DMS79 treated with DMSO at 0.1 percent for 48 hours (cell line): ENCODE measurements at places on chromosomes 1 and 21.

GRCh38 chr1:109484519-109484975, 842 bp downstream of the ATXN7L2 start:
- DNase-seq, result no peak

DNA sequence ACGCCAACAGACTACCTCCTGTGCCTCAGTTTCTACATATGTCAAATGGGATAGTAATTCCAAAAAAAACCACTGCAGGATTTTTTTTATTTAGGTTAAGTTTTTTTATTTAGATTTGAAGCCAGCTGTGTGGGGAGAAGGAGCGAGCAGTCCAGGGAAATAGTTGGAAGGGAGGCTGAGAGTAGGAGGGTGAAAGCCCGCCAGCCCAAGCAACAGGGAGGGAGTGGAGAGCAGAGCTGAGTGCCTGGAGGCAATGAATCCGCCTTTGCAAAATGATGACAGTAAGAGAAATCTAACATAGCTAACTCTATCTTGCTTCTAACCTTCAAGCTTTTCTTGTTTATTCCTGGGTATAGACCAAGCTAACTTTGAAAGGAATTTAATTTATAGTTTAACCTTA, 15.6 kb upstream of the C1orf198 start:
- no peak for DNase-seq

- no peak for DNase-seq
These were observed 66.2 kb downstream of the RGL1 start for GRCh38 chr1:183871142-183871541.

- DNase-seq, result no peak
These were observed 7.7 kb upstream of the TTLL10 start for GRCh38 chr1:1165900-1166421.

- DNase-seq, result no peak
These were observed 118.4 kb downstream of the HIVEP3 start for GRCh38 chr1:41800311-41800829.

GRCh38 chr21:42107177-42107880, 36.2 kb downstream of the UMODL1 start:
- DNase-seq, result no peak

- DNase-seq, result peak; percentile 89
These were observed 147.7 kb downstream of the DMRTA2 start for GRCh38 chr1:50275566-50275965.
